AG09319 (cell line): ENCODE measurements at places on chromosomes 12 and 14.

GRCh38 chr12:79452906-79453305 lies 237.9 kb downstream of the PAWR start:
- no peak for DNase-seq

DNA sequence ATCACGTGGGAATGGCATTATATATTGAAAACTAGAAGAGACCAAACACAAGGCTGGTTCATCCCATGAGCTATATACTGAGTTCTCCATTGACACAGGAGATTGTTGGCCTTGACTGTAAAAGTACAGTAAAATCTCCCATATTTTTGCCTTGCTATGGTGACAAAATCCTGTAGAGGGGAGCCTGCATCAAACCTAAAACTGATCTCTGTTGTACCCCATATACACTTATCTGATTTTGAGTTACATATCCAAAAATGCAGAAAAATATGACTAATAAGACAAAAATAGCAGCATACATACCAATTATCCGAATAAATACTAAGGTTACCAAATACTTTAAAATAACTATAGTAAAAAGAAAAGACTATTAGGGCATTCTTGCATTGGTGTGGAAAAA lies 60.4 kb downstream of the TMTC3 start:
- no peak for DNase-seq

DNA sequence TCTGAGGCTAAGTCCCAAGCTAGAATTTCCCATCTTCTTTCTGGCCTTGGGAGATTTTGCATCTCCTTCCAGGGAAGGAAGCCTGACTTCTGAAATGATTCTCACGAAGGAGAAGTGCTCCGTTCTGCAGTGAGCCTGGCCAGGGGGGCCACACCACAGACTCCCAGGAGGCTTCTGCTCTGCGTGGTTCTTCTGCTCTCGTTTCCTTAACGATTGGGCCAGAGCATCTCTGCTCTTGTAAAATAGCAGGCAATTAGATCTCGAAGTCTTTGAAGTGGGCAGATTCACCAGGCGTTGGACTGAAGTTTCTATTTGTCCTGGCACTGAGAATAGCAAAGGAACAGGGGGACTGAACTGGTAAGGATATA lies 6.7 kb upstream of the BATF start:
- DNase-seq: no peak

GRCh38 chr14:69037790-69038454 lies 58.8 kb upstream of the ACTN1 start:
- DNase-seq: no peak

- DNase-seq: no peak
Observed at GRCh38 chr12:4859478-4860210, 50.1 kb upstream of the KCNA1 start.
